Stimulated activated CD4-positive, alpha-beta T cell treated with anti-CD3 and anti-CD28 coated beads, Interleukin-12 subunit alpha, Interleukin-12 subunit beta, amount 100 ng/mL, for 24 hours (primary cell): ENCODE measurements at places on chromosomes 13 and 19.

DNA sequence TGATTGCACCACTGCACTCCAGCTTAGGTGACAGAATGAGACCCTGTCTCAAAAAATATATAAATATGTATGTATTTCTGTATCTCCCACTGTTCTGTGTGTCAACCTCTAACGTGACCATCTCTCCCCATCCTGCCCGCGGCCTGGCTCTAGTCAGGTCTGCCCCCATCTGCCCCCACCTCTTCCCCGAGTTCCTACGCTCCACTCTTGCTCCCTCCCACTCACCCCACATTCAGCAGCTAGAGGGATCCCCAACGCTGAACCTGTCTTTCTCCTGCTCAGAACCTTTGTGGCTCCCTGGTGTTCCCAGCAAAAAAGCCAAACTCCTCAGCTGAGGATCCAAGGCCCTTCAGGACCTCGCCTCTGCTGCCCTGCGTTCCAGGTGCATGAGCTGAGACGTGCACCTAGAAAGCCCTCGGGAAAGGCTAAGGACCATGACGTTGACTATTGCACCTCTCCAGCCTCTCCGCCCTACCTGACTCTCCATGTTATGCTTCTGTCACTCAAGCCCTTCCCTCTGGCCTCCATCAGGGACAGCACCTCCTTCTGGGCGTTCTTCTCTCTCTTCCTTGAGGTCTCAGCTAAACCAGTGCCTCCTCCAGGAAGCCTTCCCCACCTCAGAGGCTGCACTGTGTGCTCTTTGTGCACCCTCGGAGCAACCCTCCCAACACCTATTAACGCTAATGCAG is 18.1 kb downstream of the AKT2 start:
- DNase-seq: no peak

GRCh38 chr13:99376924-99377323 is 69.7 kb upstream of the GPR183 start:
- no peak for DNase-seq

DNA sequence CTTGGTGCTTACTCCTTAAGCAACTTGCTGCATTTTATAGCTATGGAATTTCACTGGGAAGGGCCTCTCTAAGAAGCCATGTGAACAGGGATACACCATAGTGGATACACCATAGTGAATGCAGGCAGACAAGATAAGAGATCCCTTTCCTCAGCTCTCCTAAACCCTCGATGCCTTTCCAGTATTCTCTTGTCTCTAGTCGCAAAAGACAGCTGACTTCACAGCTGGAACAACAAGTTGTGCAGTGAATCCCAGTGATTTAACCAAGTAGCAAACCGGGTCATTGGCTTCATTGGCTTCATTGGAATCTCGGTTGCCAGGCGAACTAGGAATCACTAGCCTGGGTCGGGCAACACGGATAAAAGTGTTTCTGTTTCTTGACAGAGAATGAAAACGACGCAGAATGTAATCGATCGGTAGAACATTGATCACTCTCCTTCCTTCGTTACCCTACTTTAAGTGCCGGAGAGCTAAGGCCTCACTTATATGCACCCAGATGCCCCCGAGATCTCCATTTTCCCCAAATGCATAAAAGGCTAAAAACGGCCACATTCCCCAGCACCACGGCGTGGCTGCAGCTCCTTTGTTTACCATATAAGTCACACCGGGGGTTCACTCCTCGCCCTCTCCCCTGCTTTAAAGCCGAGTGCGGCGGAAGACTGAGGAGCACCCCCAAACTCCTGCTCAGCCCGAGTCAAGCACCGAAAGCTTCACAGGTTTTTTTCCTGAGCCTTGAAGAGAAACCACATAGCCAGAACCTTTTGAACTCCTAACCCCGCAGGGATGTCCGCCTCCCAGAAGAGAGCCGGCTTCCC is 674 bp downstream of the TRPC4 start:
- DNase-seq: no peak

DNA sequence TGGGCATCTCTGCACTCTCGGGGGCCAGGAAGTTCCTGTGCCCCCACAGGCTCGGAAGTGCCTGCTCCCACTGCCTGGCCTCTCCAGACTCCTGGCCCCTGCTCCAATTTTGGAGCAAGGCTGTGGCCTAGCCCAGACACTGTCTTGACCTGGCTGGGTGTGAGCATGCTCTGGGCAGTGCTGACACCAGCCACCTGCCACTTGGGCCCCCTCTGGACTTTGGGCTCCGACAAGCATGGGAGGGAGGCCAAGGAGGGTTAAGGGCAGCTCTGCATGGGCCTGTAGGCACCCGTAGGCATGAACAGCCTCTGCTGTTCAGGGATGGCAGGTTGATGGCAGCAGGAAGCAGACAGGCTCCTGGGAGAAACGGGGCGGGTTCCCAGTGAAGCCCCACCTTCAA is 26.0 kb upstream of the RBM26 start:
- DNase-seq: no peak

DNA sequence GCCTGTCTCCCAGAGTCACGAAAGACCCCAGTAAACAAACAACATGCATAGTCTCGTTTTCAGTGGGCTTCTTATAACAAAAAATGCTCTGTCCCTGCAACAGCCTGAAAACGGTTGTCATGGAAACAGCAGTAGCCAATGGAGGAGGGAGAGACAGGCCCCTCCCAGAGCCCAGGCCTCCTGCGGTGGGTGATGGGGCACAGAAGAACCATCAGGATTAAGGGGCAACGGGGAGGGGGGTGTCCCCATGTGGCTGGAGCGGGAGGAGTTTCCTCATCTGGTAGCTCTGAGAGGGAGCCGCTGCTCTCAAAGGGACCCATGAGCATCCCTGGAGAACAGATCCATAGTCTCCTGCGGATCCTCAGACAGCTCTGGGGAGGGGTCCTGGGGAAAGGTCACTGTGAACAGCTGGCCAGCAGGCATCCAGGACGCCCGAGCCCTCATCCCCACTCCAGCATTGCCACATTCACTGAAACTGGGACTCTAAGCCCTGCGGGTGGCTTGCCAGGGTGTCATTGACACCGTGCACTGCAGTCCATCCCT is 37.5 kb upstream of the PNMA8B start:
- no peak for DNase-seq

- DNase-seq: no peak
These were observed 41.8 kb downstream of the UGGT2 start for GRCh38 chr13:96011291-96011872.

- DNase-seq: no peak
These were observed 94.3 kb downstream of the ERCC5 start for GRCh38 chr13:102940143-102940542.

DNA sequence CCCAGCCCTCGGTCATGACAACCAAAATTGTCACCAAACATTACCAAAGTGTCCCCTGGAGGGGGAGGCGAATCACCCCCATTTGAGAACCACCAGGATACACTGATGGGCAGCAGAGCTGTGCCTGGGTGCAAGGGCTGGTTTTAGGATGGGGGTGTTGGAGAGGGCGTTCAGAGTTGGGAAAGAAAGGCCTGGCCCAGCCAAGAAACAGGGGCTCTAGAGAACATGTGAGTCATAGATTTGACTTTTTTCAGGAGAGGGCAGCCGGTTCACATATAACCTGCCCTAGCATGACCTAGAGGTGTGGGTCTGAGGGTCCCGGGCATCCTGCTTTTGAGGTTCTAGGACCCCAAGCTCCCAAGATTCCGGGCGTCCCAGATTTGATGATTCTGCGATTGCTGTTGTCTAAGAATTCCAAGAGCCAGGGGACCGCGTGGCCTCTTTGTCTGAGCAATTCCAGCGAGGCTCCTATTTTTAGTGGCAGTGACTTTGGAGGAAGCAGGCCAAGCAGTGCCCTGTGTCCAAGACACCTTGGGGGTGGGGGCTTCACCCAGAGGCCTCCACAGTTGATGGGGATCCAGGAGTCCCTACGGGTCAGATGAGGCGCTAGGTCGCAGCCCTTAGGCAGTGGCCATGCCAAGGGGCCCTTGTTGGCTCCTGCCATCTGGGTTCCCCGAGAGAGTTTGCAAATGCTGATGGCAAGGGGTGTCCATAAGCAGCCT is 5.1 kb downstream of the WIZ start:
- no peak for DNase-seq

DNA sequence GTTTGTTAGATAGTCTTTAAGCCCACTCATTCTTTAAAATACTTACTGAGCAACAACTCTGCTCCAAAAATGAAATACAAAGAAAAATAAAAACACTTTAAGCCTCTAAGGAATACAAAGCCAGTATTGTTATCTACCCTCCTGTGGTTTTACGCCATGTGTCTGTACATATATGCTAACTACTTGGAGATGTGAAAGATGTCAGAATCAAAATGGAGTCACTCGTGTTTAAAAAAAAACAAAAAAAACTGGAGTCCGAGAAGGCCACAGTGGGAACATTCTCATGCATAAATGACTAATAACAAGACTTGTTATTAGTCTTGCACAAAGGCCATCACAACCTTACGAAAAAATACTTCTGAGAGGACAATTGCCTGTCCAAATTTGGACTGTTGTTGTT is 393.1 kb downstream of the TBC1D4 start:
- no peak for DNase-seq

DNA sequence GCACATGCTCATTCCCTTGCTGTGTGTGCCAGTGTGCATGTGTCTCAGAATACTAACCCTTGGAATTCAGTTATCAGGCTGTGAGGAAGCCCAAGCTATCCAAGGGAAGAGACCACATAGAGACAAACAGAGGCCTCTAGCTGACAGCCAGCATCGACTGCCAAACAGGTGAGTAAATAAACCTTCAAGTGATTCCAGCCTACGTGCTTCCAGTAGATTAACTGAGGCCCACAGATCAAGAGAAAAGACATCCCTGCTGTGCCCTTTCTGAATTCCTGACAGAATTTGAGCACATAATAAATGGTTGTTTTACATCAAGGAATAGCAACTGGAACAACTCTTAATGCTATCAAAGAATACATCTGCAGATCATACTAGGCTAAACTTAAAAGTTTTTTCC is 17.5 kb downstream of the ZC3H13 start:
- DNase-seq: no peak

DNA sequence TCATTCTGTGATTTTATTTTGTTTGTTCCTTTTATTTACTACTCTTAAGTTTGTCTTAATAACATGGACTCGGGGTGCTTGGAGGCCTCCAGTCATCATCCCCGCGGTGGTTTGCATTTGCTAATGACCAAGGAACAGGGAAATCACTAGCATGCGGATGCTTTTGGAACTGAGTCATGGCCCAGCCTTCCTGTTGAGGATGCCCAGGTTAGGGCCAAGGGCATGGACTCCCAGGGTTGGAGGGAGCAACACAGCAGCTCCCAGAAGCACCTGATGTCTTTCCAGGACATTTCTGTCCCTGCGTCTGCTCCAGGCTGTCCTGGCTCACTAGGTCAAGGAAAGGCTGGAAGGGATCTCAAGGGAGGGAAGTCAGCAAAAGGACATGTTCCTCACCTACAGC is 423.7 kb upstream of the TSHZ3 start:
- DNase-seq: no peak

DNA sequence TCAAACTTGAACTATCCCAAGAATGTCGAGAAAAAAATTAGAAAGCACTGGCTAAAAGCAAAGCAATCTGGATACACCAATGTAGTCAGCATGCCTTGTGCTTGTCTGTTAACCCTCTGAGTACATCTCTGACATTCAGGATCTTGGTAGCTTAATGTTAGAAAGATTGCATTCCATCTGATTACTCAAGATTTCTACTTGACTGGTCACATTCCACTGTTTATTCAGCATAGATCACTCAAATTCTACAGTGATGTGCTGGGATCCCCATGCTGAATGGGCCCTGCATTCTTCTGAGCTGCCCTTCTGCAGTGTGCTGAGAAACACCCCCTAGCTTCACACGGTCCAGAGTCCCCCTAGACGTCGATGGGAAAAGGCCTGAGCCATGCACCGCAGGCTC is 295.4 kb upstream of the MAB21L1 start:
- DNase-seq: no peak

DNA sequence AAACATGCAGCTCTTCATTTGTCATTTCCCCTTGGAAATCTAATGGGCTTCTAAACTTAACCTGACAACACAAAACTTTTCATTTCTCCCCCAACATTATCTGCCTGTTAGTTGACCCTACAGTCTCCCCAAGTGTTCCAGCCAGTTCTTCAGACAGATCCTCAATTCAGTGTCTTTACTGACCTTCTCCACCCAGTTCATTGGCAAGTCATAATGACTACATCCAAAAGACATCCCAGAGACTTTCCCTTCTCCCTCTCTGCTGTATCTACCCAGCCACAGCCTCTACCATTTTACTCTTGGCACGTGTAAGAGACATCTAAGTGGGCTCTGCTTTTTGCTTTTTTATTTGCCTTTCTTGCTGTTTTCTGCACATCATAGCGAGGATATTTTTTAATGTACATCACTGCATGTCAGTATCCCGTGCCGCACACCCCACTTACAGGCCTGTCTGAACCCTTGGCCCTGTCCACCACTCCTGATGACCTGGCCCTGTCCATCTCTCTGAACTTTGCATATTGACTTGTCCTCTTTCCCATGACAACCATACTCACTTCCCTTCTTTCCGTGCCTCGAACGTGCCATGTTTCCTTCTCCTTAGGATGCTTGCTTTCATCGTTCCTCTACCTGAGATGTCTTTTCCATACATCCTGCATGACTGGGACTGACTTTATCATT is 391.9 kb downstream of the IRS2 start:
- no peak for DNase-seq

DNA sequence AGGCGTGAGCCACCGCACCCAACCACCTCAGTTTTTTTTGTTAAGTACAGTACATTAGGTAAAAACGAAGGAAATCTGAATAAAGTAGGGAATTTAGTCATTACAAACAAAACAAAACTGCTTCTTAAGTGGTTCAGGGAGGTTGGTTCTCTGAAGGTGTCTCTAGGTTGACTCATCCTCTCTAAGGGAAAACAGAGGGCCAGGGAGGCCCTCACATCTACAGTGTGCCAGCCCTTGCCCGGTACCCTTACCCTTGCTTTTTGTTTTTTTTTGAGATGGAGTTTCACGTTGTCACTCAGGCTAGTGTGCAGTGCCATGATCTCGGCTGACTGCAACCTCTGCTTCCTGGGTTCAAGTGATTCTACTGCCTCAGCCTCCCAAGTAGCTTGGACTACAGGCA is 17.2 kb upstream of the JUND start:
- DNase-seq: no peak

DNA sequence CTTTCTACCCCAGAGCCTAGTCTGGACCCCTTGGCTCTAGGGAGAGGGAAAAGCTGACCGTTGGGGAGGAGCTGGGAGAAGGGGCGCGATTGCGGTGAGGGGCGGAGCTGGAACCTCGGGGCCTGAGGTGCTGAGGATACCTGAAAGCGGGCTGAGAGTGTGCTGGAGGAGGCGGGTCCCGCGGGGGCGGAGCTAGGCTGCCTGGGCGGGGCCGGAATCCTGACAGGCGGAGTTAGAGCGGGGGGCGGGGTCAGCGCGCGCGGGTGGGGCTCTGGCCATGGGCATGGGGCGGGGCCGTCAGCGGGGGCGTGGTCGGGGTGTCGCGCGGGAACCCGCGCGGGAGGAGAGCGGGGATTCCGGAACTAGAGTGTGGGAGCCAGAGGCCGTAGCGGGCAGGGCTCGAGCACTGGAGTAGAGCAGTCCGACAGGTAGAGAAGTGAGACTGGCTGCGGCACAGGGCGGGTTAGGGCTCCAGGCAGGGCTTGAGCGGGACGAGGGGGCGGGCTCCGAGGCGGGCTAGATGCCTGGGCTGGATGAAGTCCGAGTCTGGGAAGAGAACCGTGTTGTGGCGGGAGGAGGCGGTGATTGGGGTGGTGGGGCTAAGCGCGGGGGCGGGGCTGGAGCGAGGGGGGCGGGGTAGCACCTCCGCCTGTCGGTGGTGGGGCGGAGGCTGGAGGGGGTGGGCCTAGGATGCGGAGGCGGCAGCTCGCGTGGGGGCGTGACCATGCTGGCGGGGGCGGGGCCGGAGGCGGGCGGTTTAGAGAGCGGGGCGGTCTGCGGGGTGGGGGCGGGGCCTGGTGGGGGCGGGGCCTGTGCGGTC is at the start of gene INAFM1:
Gene INAFM1 (plus strand): TSS at position 815 of the 820 bp plus-strand sequence. CDS start 35 bp downstream, outside the sequence.
- DNase-seq: peak; percentile 100
